Suppressor macrophage treated with lipopolysaccharide for 1 hour (primary cell): ENCODE measurements at places on chromosomes 4 and X.
A peak's percentile ranks its signal among the peaks of the same experiment; 100 is the strongest.

GRCh38 chr4:55727746-55728145 lies 91.6 kb upstream of the NMU start:
- no peak for DNase-seq

GRCh38 chr4:145324161-145324560 lies 143.8 kb upstream of the OTUD4 start:
- DNase-seq = no peak

- no peak for DNase-seq
These were observed 28.5 kb upstream of the FRG1 start for GRCh38 chr4:189912170-189912569.

- no peak for DNase-seq
These were observed 2.5 kb downstream of the ARSJ start for GRCh38 chr4:113976741-113977525.

GRCh38 chr4:39054497-39054896 lies 7.5 kb upstream of the KLHL5 start:
- no peak for DNase-seq

- no peak for DNase-seq
These were observed 33.6 kb downstream of the ELOVL6 start for GRCh38 chr4:110164856-110165255.

- no peak for DNase-seq
These were observed 1.7 kb upstream of the ABRAXAS1 start for GRCh38 chr4:83486457-83487129.

DNA sequence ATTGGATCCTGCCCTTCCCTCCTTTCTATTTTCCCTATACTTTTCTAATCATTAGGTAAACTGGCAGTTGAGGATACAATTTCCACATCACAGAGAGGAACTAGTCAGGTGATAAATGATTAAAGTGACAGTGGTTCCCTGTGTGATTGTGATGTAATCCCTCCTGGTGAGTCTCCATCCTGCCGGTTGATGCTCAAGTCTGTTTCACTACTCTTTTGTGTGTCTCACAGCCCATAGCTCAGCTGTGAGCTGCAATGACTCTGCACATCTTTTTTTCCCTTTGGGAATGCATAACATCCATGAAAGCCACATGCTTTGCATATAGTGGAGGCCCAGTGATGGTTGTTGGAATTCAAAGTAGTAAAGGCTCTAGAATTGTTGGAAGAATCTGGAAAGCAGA lies 60.4 kb downstream of the CCNI start:
- peak; percentile 36 for DNase-seq

DNA sequence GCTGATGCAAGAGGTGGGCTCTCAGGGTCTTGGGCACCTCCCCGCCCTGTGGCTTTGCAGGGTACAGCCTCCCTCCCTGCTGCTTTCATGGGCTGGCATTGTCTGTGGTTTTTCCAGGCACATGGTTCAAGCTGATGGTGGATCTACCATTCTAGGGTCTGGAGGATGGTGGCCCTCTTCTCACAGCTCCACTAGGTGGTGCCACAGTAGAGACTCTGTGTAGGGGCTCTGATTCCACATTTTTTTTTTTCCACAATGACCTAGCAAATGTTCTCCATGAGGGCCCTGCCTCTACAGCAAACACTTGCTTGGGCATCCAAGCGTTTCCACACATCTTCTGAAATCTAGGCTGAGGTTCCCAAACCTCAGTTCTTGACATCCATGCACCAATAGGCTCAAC lies 657.9 kb upstream of the CT83 start:
- no peak for DNase-seq

DNA sequence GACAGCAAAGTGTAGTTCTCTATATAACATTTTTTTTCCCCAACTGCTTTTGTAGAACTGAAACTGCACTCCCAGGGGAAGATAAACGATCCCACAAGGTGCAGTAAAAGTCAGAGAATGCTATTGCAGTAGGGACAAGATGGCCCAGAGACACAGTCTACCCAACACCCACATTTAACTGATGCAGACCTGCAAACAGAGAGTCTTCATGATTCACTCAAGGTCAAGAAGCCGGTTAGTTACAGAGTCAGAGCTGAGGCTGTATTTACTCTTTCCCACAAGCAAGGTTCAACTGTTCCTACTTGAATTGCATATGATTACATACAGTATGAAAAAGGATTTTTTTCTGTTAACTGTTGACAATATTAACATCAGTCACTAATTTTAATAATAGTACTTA lies 654.6 kb downstream of the IL1RAPL1 start:
- no peak for DNase-seq

DNA sequence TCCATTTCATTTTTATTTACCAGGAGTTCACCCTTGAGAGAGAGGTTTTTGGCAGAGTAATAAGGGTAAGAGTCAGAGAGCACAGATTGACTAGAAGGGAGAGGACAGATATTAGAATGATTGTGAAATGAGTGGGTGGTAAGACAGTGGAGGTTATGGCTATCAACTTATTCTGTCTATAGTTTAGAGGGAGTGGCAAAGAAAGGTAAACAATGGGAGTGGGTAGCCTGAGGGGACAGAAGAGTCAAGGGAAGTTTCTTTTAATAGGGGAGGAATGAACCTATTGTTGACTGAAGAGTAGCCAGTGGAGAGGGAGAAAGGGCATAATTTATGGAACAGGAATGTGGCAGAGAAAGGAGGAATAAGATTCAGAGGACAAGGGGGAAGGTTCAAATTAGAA lies 186.5 kb upstream of the NRK start:
- no peak for DNase-seq

- DNase-seq = no peak
These were observed 66.3 kb upstream of the MSN start for GRCh38 chrX:65601126-65601525.

DNA sequence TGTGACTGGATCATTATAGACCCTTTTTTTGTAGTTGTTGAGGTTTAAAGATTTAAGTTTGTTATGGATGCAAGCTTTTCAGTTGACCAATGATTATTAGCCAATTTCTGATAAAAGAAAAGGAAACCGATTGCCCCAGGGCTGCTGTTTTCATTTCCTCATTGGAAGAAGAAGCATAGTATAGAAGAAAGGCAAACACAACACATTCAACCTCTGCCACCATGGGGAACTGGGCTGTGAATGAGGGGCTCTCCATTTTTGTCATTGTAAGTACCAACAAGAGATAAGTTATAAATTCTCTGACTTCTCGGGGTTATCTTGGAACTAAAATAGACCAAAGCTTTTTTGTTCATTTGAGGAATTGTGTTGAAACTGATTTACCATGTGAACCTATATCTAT lies at the start of gene CYBB:
TSS of gene CYBB (plus strand) at position 203 of the 400 bp plus-strand sequence. CDS start at position 222, 19 bp downstream.
- peak; percentile 59 for DNase-seq

- no peak for DNase-seq
These were observed 41.5 kb downstream of the CLCN4 start for GRCh38 chrX:10198254-10198653.

DNA sequence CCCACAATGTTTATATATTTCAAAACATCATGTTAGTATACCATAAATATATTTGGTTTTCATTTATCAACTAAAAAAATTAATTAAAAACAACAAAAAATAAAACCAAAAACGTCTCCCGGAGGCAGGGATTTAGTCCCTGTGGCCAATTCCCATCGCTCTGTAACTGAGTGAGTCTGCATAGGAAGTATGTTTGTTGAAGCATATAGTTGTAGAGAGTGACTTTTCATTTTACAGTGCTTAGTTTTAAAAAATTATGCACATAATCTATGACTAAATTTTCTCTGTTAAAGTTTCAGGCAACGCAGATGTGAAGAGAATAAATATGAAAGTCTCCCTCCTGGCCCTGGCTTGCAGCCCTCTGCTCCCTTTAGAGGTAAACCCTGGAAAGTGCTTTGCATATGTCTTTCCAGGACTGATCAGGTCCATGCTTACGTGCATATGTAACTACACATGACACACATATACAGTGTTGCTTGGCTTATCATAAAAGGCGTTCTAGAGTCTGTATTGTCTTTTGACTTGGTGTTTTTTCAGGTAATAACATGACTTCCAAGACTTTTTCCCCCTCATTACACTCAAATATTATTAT lies 63.4 kb upstream of the SORBS2 start:
- no peak for DNase-seq

DNA sequence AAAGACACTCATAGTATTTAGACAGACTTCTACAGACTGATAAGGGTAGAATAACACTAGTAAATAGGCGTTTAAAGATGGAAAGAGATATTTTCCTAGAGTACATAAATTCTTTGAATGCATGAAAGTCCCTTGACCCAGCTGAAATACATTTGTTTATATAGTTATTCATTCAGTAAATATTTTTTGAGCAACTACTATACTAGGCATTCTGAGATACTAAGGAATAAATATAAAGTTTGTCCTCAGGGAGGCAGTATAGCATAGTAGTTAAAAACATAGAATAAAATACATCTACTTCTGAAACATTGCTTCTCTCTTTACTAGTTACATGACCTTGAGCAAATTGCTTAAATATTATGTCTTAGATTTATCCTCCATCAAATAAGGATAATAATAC lies 27.4 kb downstream of the HMGN5 start:
- DNase-seq = peak; percentile 60

GRCh38 chr4:55318175-55319129 lies 27.6 kb upstream of the SRD5A3 start:
- peak; percentile 22 for DNase-seq

DNA sequence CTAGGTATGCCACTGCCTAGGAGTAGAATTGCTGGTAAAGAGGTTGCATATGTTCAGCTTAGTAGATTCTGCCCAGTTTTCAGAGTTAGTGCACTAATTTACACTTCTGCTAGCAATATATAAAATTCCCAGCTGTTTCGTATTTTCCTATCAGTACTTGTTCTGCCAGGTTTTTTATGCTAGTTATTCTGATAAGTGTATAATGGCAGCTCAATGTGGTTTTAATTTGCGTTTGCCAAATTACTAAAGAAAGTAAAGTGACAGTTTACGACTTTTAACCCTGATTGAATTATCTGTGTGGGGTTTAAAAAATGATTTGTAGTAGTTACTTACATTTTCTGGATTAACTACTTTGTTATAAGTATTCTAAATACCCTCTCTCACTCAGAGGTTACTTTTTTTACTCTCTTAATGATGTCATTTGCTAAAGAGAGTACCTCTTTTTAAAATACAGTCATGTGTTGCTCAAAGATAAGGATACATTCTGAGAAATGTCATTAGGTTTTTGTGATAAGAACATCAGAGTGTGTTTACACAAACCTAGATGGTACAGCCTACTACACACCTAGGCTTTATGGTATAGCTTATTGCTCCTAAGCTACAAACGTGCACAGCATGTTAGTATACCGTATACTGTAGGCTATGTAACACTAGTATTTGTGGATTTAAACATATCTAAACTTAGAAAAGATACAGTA lies 363.2 kb downstream of the IL15 start:
- DNase-seq = no peak

- DNase-seq = no peak
These were observed 265.5 kb downstream of the BCOR start for GRCh38 chrX:39832211-39832610.

- no peak for DNase-seq
These were observed 230.2 kb upstream of the AGTR2 start for GRCh38 chrX:115940348-115940747.

DNA sequence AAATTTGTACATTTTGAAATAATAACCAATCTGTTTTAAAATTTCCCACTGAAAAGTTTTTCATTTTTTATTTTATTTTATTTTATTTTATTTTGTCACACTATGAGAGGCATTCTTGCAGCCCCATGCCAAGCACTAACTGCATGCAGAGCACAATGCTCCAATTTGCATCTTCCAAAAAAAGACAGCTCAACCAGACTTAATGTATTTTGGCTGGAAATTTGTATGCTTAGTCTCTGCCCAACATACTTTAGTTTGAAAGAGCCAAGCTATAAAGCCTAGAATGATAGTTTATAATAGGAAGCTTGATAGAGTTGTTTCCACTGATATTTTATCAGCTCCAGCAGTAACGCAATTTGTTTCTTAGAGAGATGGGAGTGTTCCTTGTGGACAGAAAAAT lies 235.5 kb downstream of the GALNTL6 start:
- no peak for DNase-seq

DNA sequence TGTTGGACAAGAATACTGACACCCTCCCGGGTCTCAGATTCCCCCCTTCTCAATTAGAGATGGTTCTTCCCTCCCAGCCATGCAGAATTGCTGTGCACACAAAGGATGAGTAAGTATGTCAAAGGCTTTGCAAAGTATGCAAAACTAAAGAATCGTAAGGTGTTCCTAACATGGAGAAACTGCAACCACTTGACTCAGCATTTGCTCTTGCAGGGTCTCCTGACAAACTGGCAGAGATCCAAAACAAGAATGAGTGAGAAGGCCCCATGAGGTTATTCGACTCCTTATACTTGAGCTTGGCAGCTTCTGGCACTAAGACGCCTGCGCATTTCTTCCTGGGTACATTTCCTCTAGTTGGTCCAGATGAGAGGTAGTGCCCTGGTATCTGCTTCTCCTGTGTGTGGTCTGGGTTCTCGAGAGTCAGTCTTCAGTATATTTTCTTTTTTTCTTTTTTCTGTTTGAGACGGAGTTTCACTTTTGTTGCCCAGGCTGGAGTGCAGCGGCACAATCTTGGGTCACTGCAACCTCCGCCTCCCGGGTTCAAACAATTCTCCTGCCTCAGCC lies 8.2 kb downstream of the FAM184B start:
- no peak for DNase-seq

DNA sequence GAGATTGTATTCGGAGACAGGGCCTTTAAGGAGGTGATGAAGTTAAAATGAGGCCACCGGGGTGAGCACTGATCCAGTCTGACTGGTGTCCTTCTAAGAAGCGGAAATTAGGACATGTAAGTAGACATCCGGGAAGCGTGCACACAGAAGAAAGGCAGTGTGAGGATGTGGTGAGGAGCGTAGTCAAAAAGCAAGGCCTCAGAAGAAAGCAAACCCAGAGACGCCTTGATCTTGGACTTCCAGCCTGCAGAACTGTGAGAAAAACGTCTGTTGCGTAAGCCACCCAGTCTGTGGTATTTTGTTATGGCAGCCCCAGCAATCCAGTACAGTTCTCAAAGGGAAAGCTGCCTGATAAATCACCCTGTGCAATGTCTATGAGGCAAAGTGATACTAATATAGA lies 153.5 kb downstream of the KCNIP4 start:
- DNase-seq = no peak

- DNase-seq = peak; percentile 88
These were observed 56.7 kb upstream of the HGFAC start for GRCh38 chr4:3384771-3385710.

- no peak for DNase-seq
These were observed 14.2 kb downstream of the PAK3 start for GRCh38 chrX:111110098-111110775.

GRCh38 chr4:103150677-103151076 lies 47.5 kb downstream of the CENPE start:
- no peak for DNase-seq

GRCh38 chr4:24245491-24245820 lies 338.9 kb downstream of the DHX15 start:
- no peak for DNase-seq

DNA sequence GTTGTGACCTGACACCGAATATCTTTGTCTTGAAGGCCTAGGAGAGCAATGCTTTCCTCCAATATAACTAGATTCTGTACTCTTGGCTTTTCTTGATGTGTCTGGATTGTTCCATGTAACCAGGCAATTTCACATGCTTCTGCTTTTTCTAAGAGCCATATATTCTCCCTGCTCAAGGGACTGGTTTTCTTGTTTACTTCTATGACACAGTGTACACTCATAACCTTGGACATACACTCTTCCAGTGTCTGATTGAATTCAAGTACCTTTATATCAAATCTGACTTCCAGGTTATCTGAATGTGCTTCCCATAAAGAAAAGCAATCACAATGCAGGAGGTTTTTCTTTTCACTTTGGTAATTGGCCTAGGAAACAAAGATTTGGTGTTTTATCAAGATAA lies 17.4 kb upstream of the EIF4E start:
- no peak for DNase-seq
